ENCODE measurements at places on chromosomes 1 and 21. TPM values are rescaled to one million over a fixed set of nuclear protein-coding genes. Genes with fewer than 3 reads are reported as not detected.

- no peak for DNase-seq
Measured at GRCh38 chr1:221174330-221174993, 295.2 kb downstream of the HLX start.

DNA sequence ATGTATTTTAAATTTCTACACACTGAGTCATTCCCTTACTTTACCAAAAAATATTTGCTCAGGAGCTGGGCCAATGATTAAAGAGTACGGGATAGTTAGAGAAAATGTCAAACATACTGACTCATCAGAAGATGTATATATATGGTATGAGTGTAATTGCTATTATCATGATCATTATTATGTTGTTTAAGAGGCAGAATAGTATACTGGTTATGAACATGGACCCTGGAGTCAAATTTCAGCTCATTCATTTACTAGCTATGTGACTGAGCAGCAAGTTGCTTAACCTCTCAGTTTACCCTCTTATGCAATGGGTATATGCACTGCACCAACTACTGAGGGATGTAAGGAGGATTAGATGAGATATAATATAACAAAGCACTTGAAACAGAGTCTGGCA lies 41.2 kb upstream of the USH2A start:
- no peak for DNase-seq

DNA sequence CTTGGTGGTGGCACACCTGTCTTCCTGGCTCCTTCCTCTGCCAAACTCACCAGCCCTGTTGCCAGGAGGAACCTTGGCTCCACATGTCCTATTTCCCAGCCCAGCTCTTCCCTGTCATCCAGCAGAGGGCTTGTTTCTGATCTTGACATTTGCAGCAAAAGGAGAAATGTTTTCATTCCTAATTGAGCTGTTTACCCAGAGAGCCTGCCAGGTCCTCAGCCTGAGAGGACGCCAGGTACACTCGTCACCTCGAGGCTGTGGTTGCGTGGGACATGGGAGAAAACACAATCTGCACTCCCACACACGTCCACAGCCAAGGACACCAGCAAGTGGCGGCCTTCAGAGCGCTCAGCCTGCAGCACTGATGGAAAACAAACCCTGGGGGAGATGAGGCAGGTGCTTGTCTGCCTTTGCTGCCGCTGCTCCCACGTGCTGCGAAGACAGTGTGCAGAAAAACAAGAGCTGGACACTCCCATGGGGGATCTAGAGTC lies 132.8 kb upstream of the CD34 start:
- DNase-seq: no peak

DNA sequence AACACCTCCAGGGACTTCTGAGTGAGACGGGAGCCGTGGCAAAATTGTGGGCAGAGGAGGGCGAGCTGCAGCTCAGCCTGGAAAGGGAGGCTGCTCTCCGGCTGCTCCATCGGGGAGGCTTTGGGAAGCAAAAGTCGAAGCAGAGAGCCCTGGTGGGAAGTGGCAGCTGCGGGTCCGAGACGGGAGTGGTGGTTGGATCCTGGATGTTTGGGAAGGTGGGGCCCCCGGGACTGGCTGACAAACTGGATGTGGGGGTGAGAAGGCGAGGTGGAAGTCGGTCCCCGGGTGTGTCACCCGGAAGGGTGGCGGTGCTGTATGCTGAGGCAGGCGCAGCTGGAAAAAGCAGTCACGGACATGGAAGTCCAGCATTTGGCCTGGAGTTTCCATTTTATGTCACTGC lies 52.1 kb downstream of the KCNAB2 start:
- DNase-seq: no peak

ERG gene
- 17.4 TPM for polyA plus RNA-seq

Data from left kidney (tissue), 8 donors.